ENCODE measurements at places on chromosomes 4 and X. TPM values are rescaled to one million over a fixed set of nuclear protein-coding genes. Genes with fewer than 3 reads are reported as not detected.

HEPH gene
- 58.2 TPM for total RNA-seq

GRCh38 chr4:104907074-104907649 is 239.5 kb upstream of the TET2 start:
- no peak for DNase-seq
- H3K4me3 ChIP-seq, result no peak overlapping the region
- no peak overlapping the region for H3K27ac ChIP-seq
- H3K4me1 ChIP-seq, result no peaks in the 10 kb centered on the region
- no peaks in the 10 kb centered on the region for H3K36me3 ChIP-seq
- no peaks in the 10 kb centered on the region for H3K27me3 ChIP-seq

GRCh38 chrX:18696653-18697052 is 10.8 kb upstream of the PPEF1 start:
- no peak overlapping the region for H3K4me3 ChIP-seq
- no peak for DNase-seq
- no peaks in the 10 kb centered on the region for H3K27me3 ChIP-seq
- H3K27ac ChIP-seq, result no peak overlapping the region
- no peaks in the 10 kb centered on the region for H3K4me1 ChIP-seq
- H3K36me3 ChIP-seq, result no peaks in the 10 kb centered on the region

- DNase-seq, result no peak
- H3K4me1 ChIP-seq, result no peaks in the 10 kb centered on the region
- no peak overlapping the region for H3K4me3 ChIP-seq
- no peak overlapping the region for H3K27ac ChIP-seq
- no peaks in the 10 kb centered on the region for H3K27me3 ChIP-seq
Observed at GRCh38 chr4:73718375-73719373, 21.7 kb upstream of the CXCL8 start.

Measured in aorta (tissue), 5 donors.